ENCODE measurements at places on chromosomes 1 and 21. TPM values are rescaled to one million over a fixed set of nuclear protein-coding genes. Genes with fewer than 3 reads are reported as not detected.

- DNase-seq = no peak
Measured at GRCh38 chr1:214123061-214123784, 135.4 kb downstream of the PROX1 start.

DNA sequence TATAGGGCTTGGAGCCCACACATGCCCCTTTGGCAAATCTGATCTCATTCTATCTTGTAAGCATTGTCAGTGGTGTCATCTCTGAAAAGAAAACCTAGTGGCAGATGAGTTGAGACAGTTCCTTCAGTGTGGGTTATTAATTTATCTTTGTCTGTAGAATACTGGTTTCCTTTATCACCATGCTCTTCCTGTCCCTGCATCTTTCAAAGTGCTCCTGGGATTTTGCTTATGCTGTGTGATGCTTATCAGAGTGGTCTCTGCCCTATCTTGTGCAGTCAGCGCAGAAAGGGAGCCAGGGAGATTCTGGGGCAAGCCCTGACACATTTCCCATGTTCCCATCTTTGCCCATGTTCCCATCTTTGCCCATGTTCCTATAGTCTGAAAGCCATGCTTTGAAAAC lies 402.9 kb downstream of the RWDD3 start:
- no peak for DNase-seq

The TRIM46 gene
- 9.7 TPM for total RNA-seq

The CD1B gene
- not detected for total RNA-seq

The INSRR gene
- not detected for total RNA-seq

Measured in chondrocyte (in vitro differentiated cells).